ENCODE measurements at places on chromosomes 7 and 10.

DNA sequence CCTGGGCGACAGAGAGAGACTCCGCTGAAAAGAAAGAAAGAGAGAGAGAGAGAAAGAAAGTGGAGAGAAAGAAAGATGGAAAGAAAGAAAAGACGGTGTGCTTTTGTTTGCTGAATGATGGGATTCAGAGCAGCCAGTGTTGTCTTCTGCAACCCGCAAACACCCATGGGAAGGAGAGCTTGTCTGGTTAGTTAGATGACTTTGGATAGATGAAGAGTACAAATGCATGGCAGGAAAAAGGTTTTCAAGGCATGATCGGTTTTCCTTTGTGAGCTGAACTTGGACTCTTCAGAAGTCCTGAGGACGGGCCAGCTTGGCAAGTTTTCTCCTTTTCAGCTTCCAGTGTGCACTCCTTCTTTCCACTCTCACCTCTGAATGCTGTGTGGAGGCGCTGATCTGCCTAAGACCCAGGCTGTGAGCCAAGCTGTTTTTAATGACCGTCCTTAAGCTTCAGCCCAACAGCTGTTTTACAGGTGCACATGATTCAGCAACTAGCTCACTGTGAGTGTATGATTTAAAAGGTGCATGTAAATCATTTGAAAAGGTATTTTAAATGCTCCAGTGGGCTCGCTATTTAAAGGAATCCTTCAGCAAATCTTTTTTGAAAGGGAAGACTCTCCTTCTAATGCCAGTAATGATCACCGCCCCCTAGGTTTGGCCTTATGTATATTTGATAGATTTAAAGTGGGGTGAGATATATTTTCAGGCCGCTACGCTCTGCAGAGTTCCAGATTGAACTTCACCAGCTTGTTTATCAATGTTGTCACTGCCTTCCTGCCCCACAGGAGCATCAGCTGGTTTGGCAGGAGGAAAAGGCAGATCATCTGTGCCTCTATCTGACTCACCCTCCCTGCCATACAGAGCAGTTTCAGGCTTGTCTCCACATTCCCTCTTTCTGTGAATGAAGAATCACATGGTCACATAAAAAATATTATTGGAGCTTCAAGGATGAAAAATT lies 115.0 kb downstream of the PLXDC2 start:
- DNase-seq: peak; percentile 3

DNA sequence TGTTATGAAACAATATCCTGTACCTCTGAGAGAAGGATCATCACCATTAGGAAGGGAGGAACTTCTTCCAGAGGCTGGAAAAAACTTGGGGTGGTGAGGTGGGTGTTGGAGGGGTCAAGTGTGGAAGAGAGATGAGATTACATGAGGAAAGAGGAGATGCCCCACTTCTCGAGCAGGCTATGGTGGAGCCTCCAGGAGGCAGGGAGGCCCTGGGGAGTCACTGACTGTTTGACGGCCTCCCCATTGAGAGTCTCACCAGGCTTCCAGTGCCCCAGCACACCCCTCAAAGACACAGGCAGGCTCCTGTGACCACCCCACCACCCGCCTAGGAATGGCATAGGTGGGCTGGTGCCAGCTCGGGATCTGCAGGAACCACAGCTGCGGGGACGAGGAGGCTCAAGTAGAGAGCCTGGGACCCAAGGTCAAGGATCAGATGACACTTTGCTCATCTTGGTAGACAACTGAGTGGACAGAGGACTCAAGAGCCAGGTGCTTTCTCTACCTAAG lies 185.3 kb upstream of the GDF10 start:
- DNase-seq: no peak

GRCh38 chr7:26349005-26349915 lies 57.6 kb downstream of the SNX10 start:
- DNase-seq: peak; percentile 64

DNA sequence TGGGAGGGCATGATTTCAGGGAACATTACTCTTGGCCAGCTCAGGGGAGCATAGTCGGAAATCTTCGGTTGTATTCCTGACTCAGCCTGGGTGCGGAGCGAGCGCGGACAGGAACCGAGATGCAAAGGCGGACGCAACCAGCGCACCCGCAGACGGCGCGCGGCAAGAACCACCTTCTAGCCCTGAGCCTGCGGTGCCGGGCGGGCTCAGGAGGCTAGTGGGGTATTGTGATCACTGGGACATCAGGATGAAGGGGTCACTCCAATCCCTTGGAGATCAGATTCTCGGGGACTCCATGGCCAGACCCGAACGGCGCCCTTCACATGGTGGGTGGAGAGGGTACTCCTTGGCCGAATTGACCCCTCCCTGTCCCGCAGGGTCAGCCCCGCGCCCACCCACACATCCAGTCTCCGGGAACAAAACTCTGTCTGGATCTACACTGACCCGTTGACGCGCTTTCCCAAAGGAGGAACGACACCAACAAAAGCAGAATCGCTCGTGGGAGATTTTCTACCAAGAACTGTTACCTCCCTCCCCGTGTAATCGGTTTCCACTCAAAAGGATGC lies 730.5 kb downstream of the ZWINT start:
- no peak for DNase-seq

GRCh38 chr10:14032406-14032998 lies 298.2 kb downstream of the FRMD4A start:
- DNase-seq: no peak

DNA sequence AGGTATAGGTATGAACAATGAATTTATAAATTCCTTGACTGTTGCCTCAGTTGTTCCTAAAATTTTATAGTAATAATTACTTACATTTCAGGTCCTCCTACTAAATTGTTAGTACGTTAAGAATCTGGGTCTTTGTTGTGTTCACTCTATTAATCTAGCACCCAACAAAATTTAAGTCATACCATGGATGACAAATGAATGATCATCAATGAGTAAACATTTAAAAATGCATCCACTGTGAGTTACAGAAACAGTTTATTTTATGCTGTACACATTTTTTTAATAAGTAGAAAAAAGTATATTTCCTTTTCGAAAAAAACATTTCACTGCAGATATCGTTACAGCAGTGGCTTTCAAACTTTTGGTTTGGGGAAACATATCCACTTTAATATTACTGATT lies 265.2 kb downstream of the PCLO start:
- no peak for DNase-seq

DNA sequence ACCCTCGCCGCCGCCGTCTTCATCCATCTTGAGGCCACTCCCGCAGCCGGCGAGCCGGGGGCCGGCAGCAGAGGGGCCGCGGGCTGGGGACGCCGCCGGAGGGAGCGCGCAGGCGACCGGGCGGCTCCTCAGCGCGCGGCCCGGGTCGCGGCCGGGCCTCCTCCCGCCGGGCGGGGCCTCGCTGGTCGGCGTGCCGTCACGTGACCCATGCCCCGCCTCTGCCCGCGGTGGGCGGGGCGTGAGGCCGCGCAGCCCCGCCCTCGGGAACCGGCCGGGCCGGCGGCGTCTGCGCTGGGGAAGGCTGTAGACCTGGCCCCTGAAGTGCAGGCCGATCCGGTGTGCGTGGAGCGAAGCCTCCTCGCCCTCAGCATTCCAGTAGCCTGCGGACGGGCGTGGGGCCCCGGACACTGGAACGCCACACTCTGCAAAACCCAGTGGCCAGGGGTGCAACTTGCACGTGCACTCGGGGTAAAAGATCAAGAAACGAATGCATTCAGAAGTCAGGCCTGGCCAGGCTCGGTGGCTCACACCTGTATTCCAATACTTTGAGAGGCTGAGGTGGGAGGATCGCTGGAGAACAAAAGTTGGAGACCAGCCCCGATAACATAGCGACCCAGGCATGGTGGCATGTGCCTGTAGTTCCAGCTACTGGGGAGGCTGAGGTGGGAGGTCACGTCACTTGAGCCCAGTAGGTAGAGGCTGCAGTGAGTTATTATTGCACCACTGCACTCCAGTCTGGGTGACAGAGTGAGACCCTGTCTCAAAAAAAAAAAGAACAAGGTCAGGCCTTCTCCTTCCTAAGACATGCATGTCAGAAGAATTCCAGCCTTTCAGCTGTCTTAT lies at the start of gene CYTH3:
TSS of gene CYTH3 (minus strand) at position 144 of the 843 bp plus-strand sequence. CDS start at position 27, 117 bp downstream.
- no peak for DNase-seq

GRCh38 chr10:131402771-131403650 lies 91.5 kb upstream of the TCERG1L start:
- no peak for DNase-seq

DNA sequence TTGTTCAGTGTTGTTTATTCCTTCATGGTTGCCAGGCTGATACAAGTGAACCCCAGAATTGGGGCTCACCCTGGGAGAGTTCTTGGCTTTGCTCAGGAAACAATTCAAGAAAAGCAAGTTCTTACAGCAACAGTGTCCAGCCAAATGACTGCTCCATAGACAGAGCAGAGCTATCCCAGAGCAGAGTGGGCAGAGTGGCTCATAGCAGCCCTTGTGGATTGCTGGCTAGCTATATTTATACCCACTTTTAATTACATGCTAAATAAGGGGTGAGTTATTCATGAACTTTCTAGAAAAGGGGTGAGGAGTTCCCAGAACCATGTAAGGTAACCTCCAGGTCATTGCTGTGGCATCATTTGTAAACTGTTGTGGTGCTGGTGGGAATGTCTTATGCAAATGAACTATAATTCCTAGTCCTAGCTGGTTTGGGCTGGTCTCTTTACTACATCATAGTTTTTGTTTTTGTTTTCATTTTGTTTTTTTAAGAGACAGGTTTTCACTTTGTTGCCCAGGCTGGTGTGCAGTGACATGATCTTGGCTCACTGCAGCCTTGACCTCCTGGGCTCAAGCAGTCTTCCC lies 59.9 kb upstream of the HBP1 start:
- DNase-seq: no peak

GRCh38 chr7:110534241-110534931 lies 556.5 kb upstream of the LRRN3 start:
- DNase-seq: no peak

DNA sequence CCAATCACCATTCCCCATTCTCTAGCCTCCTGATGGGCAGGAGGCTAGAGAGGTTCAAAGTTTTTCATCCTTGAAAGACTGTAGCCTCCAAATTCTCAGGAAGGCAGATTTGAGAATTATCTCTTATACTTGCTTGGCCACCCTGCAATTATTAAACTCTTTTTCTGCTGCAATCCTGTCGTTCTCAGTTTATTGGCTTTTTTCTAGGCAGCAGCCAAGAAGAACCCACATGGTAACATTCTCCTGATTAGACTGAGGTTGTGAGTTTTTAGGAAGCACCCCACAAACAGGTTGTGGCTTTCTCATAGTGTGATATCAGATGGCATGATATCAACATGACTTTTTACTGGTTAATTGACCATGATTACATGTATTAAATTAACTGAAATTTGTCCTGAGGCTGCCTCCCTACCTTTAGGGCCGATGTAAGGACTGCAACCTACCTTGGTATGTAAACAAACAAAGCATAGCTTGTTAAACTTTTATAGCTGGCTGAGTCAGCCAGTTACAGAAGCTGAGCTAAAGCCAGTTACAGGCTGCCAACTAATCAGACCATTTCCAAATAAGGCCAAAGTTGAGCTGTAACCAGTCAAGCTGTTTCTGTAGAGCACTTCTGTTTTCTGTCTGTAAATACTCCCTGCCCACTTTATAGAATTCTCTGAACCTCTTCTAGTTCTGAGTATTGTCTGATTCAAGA lies 3.2 kb upstream of the ZNF248 start:
- DNase-seq: no peak

- no peak for DNase-seq
Observed at GRCh38 chr7:75596727-75597614, 104.9 kb downstream of the SPDYE5 start.

- no peak for DNase-seq
Observed at GRCh38 chr10:131260452-131261211, 50.9 kb downstream of the TCERG1L start.

- DNase-seq: no peak
Observed at GRCh38 chr7:74311305-74311744, 22.1 kb downstream of the CLIP2 start.

DNA sequence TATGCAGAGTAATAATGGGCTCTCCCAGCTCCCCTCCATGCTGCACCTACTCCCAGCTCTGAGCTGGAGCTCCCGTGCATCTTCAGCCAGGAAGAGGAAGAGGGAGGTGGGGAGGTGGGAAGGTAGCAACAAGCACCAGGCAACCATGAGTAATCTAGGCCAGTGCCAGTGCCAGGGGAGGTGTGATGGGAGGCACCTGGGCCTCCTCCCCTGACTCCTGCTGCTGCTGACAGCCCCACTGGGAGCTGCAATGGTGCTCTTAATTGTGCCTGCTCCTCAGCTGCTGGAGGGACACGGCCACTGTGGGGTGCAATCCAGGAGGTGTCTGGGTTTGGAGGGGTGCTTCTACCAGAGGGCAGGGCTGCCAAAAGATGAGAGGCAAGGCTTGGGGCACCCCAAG lies 243.0 kb downstream of the PLXNA4 start:
- no peak for DNase-seq

DNA sequence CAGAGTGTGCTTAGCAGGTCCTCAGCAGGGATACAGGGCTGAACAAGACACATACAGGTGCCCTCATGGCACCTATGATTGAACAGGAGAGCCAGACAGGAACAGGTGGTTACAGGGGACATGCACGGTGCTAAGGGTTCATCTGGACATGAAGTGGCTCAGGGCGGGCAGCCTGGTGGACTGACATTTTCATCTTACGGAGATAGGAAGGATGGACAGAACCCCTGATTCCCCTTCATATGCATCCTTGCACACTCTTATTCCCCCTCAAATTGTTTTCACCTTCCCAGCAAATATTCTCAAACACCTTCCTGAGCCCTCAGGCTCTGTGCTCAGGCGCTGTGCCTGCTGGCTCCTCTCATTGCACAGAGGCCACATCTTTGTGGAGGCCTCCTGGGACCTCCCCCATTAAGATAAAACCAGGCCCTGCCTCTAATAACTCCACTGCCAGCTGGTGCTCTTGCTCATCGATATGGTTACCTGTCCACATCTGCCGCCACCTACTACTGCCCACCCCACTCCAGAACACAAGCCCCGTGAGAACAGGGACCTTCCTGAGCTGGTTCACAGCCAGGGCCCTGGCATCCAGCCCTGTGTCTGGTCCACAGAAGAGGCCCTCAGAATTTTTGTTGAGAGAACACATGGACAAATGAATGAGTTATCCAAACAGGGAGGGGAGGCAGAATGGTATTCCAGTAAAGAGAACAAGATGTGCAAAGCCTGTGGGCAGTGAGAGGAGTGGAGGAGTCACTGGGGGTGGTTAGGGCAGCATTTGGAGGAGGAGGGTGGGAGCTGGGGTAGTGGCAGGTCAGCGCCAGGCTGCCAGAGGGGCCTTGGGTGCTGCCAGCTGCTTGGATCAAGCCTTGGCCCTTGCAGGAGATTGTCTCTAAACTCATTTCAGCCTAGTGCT lies 68.9 kb upstream of the AQP1 start:
- no peak for DNase-seq

DNA sequence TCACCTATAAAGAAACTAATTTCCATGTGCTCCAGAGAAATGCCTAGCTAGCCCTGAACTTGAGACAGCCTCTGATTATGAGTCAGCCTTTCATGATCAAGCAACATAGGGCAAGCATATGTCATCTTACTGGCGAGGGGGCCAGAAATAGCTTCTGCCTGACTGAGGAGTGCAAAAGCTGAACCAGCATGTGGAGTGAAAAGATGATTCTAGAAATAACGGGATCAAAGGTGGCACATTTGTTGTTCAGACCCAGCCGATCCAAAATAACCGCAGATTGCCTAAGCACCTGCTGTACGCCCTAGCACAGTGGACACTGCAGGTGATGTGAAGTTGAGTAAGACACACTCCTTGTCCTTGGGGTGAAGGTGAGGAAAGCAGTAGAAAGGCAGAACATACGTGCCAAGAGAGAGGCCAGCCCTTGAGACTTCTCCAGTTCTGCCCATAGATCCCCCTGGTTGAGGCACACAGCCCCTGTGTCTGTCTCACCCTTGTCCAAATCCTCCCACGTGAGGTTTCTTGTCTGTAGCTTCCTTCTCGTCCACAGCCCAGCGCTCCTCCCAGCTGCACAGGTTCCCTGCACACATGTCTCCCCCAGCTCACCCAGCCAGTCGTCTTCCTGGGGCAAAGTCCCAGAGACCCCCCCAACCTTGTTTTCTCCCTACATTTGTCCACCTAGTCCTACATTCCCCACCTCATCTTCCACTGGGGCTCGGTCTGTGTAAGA lies 2.8 kb upstream of the BCL7B start:
- DNase-seq: no peak

All from NCI-H2081 treated with DMSO at 0.1 percent for 48 hours (cell line).